H1 (cell line): ENCODE measurements at places on chromosomes 12 and 14. TPM values are rescaled to one million over a fixed set of nuclear protein-coding genes. Genes with fewer than 3 reads are reported as not detected.

Gene CCDC196
- not detected in 2 replicates for total RNA-seq

Gene INHBC
- not detected in 2 replicates for total RNA-seq

- no peak for DNase-seq
- H3K4me3 ChIP-seq: no peak overlapping the region
- H3K36me3 ChIP-seq: no peaks in the 10 kb centered on the region
Measured at GRCh38 chr14:61034416-61035120, 53.5 kb downstream of the SLC38A6 start.

- H3K27ac ChIP-seq: no peak overlapping the region
- H3K4me3 ChIP-seq: no peak overlapping the region
- no peaks in the 10 kb centered on the region for H3K27me3 ChIP-seq
- no peak for DNase-seq
- H3K36me3 ChIP-seq: no peaks in the 10 kb centered on the region
Measured at GRCh38 chr12:116806845-116807440, 68.8 kb downstream of the RNFT2 start.

GRCh38 chr12:16330560-16330959, 16.9 kb upstream of the MGST1 start:
- no peak for DNase-seq
- H3K4me3 ChIP-seq: no peak overlapping the region
- H3K27ac ChIP-seq: no peak overlapping the region

- no peak overlapping the region for H3K27ac ChIP-seq
- H3K4me1 ChIP-seq: peaks cover 8% of the 10 kb centered on the region
- H3K36me3 ChIP-seq: no peaks in the 10 kb centered on the region
- H3K4me3 ChIP-seq: no peak overlapping the region
- no peak for DNase-seq
- no peaks in the 10 kb centered on the region for H3K27me3 ChIP-seq
Measured at GRCh38 chr12:19412844-19413243, 26.4 kb upstream of the AEBP2 start.

- no peaks in the 10 kb centered on the region for H3K4me1 ChIP-seq
- no peaks in the 10 kb centered on the region for H3K27me3 ChIP-seq
- H3K27ac ChIP-seq: no peak overlapping the region
- no peaks in the 10 kb centered on the region for H3K36me3 ChIP-seq
- DNase-seq: no peak
- no peak overlapping the region for H3K4me3 ChIP-seq
Measured at GRCh38 chr14:101097109-101097793, 193.7 kb upstream of the RTL1 start.

Gene SELPLG
- 0.13 TPM in 1 of 2 replicates, not detected in the other for total RNA-seq

- peak; percentile 96 for DNase-seq
- H3K27ac ChIP-seq: no peak overlapping the region
- no peaks in the 10 kb centered on the region for H3K27me3 ChIP-seq
- no peak overlapping the region for H3K4me3 ChIP-seq
Measured at GRCh38 chr14:75307700-75308379, 29.2 kb downstream of the FOS start.

DNA sequence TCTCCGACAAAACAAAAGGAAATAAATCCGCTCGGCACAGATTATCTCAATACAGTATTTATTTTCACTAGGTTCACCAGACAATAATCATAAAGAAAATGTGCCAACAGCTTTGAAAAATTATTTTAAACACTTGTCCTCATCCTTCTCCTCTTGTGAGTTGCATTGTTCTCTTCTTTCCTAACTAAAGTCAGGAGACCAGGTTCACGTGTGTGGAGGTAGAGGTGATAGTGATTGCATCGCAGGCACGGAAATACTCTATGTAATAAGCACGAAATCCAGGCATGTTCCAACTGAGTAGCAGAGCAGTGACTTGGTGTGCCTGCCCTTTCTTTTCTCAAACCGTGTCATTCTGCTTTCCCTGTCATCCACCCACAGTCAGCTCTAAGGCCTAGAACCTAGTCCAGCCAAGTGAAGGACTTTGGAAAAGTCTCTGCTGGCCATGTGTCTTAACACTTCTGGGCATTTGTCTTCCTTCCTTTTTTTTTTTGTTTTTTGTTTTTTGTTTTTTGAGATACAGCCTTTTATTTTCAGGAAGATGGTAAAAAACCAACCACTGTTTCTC, 939 bp upstream of the SEL1L start:
- H3K4me1 ChIP-seq: 0 out of 2 replicates have a peak, but pooled peaks cover 2% of the 10 kb centered on the region
- H3K27me3 ChIP-seq: no peaks in the 10 kb centered on the region
- no peak overlapping the region for H3K4me3 ChIP-seq
- H3K27ac ChIP-seq: no peak overlapping the region
- H3K36me3 ChIP-seq: no peaks in the 10 kb centered on the region

DNA sequence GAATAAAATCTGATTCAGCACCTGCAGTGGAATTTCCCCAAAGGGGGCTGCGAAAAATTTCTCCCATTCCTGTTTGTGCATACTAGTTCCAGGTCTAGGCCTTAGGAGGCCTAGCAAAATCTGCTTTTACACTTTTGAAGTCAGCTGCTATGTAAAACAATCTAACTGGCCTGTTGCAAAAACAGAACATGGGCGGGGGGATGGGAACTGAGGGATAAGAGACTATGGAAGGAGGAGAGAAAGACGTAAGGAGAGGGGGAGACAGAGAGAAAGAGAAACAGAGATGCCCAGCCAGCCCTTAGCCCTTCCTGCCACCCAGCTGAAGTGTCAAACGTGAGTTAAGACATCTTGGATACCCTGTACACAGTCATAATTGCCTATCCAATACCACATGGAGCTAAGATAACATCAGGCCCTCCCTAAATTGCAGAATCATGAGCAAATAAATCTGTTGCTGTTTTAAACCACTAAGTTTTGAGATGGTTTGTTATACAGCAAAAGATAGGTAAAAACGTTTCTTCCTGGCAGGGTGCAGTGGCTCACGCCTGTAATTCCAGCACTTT, 45.6 kb downstream of the SPTLC2 start:
- no peaks in the 10 kb centered on the region for H3K4me1 ChIP-seq
- no peak overlapping the region for H3K27ac ChIP-seq
- H3K4me3 ChIP-seq: no peak overlapping the region
- H3K27me3 ChIP-seq: no peaks in the 10 kb centered on the region

Gene KLHL28
- 8.4 and 10.5 TPM in 2 replicates for total RNA-seq

DNA sequence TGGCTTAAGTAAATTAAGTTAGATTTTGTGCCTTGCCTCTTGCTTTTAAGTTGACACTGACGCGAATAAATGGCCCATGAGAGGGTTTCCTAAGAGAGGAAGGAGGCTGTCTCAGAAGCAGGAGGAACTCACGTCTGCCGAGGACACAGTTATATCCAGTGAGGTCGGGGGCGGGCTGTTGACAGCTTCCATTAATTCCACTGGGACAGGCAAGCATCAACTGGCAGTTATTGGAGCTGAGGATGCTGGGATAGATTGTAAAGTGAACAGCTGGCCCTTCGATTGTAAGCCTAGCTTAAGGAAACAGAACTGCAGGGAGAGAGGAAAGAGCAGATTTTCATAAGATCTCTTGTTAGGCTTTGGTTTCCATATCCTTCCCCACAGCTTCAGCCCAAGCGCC, 399.2 kb downstream of the IPO8 start:
- no peak overlapping the region for H3K4me3 ChIP-seq
- no peak overlapping the region for H3K27ac ChIP-seq
- H3K4me1 ChIP-seq: no peaks in the 10 kb centered on the region
- H3K36me3 ChIP-seq: no peaks in the 10 kb centered on the region
- no peak for DNase-seq

Gene ADAM21
- total RNA-seq: not detected in 2 replicates

Gene RFC5
- total RNA-seq: 34.4 and 35.5 TPM in 2 replicates

GRCh38 chr12:51108136-51108535, 24.7 kb upstream of the CSRNP2 start:
- no peak for DNase-seq
- peaks cover 39% of the 10 kb centered on the region for H3K36me3 ChIP-seq
- no peak overlapping the region for H3K4me3 ChIP-seq
- H3K4me1 ChIP-seq: no peaks in the 10 kb centered on the region
- no peaks in the 10 kb centered on the region for H3K27me3 ChIP-seq

- peak overlapping the region; percentile 47 for H3K4me3 ChIP-seq
- H3K4me1 ChIP-seq: no peaks in the 10 kb centered on the region; the same call in 1 of the 2 replicates
- H3K27me3 ChIP-seq: no peaks in the 10 kb centered on the region
Measured at GRCh38 chr12:45989721-45990467, 480 bp downstream of the SCAF11 start.

DNA sequence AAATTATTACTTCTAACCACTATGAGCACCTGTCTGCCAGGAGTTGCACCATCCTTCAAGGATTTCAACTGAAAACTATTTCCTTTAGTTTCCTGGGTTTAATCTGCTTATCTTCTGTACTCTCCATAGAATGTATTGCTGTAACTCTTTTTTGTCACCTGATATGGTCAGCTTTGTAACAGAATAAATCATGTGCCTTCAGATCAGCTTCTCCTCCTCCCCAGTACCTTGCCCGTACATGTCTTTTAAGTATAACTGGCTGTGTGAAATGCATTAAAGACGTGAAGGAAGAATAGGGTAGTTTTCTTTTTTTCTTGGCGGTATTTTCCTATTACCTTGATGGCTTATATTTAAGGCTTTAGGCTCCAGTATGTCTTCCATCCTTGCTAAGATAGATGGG, 200.3 kb upstream of the NAV3 start:
- H3K36me3 ChIP-seq: no peaks in the 10 kb centered on the region
- no peaks in the 10 kb centered on the region for H3K27me3 ChIP-seq
- no peak overlapping the region for H3K27ac ChIP-seq
- no peak overlapping the region for H3K4me3 ChIP-seq
- DNase-seq: no peak
- H3K4me1 ChIP-seq: no peaks in the 10 kb centered on the region

DNA sequence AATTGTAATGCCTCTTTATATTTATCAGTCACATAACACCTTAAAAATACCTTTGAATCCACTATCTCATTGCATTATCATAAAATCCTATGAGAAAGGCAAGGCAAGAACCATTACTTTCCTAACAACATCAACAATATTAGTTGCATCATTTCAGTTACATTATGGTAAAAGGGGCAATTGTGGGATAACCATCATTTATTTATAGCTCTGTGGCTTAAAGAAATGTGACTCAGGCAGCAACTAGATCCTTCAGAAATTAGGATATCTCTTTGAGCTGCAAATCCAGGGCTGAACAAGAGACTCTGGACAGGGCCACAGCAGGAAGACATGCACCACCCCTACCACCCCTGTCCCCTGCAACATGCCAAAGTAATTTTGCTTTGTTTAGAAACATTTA, 36.4 kb downstream of the EPS8 start:
- no peak overlapping the region for H3K27ac ChIP-seq
- H3K4me3 ChIP-seq: no peak overlapping the region
- no peaks in the 10 kb centered on the region for H3K4me1 ChIP-seq

DNA sequence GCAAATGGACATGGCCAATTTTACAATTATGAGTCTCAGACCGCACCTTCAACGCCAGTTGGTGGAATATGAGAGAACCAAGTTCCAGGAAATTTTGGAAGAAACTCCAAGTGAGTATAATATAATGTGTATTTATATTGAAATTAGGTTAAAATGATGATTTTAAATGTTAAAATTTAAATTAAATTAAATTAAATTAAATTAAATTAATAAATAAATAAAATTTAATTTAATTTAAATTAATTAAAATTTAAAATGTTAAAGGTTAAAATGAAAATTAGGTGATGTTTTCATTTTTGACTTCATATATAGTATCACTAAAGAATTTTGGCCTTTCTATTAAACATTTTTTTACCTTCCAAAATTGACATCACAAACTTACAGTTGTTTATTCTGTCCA, 21.0 kb downstream of the TCP11L2 start:
- DNase-seq: no peak
- H3K36me3 ChIP-seq: no peaks in the 10 kb centered on the region; the same call in 1 of the 2 replicates
- no peaks in the 10 kb centered on the region for H3K4me1 ChIP-seq
- H3K4me3 ChIP-seq: no peak overlapping the region
- no peak overlapping the region for H3K27ac ChIP-seq

GRCh38 chr12:843609-844008, 91.2 kb downstream of the WNK1 start:
- H3K27me3 ChIP-seq: peaks cover 1% of the 10 kb centered on the region
- DNase-seq: no peak
- no peak overlapping the region for H3K27ac ChIP-seq
- H3K4me1 ChIP-seq: no peaks in the 10 kb centered on the region
- no peak overlapping the region for H3K4me3 ChIP-seq

Gene OR4K2
- total RNA-seq: not detected in 2 replicates

GRCh38 chr12:53077030-53077429, 2.2 kb downstream of the SPRYD3 start:
- peaks cover 5% of the 10 kb centered on the region; the same call in 1 of the 2 replicates for H3K27me3 ChIP-seq
- DNase-seq: no peak
- H3K27ac ChIP-seq: no peak overlapping the region
- H3K36me3 ChIP-seq: 0 out of 2 replicates have a peak, but pooled peaks cover 3% of the 10 kb centered on the region
- no peaks in the 10 kb centered on the region; the same call in 1 of the 2 replicates for H3K4me1 ChIP-seq
- H3K4me3 ChIP-seq: no peak overlapping the region

Gene RNASE7
- not detected in 2 replicates for total RNA-seq

- H3K4me3 ChIP-seq: no peak overlapping the region
- H3K36me3 ChIP-seq: no peaks in the 10 kb centered on the region
- DNase-seq: no peak
- H3K4me1 ChIP-seq: no peaks in the 10 kb centered on the region
Measured at GRCh38 chr12:91033251-91033650, 24.6 kb downstream of the KERA start.

Gene LACRT
- total RNA-seq: not detected in 2 replicates

DNA sequence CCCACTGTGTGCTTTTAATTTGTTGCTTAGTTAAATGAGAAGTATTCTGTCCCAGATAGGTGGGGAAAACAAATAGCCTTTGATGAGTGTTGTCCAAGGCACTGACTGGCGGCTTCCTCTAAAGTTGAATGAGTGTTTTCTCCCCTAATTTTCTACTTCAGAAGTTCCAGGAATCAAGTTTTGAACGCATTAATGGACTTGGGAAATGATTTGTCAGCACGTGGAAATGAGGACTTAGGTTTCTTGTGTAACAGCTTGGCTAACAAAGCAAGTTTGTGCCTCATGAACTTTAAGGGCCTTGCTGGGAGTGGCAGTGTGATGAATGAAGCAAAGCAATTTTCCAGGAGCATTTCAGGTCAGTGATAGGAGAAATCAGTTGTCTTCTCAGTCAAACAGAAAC, 56.9 kb downstream of the LIN52 start:
- H3K27me3 ChIP-seq: no peaks in the 10 kb centered on the region
- no peak overlapping the region for H3K27ac ChIP-seq
- H3K4me3 ChIP-seq: no peak overlapping the region
- no peaks in the 10 kb centered on the region for H3K36me3 ChIP-seq

- H3K27me3 ChIP-seq: no peaks in the 10 kb centered on the region
- no peak overlapping the region for H3K27ac ChIP-seq
- no peak for DNase-seq
- H3K4me3 ChIP-seq: no peak overlapping the region
- H3K4me1 ChIP-seq: no peaks in the 10 kb centered on the region
Measured at GRCh38 chr12:96416033-96416799, 16.0 kb upstream of the CDK17 start.
